Stimulated activated CD4-positive, alpha-beta T cell treated with anti-CD3 and anti-CD28 coated beads, Interleukin-4, amount 100 ng/mL, for 4 hours (primary cell): ENCODE measurements at places on chromosomes 2 and 18.
A peak's percentile ranks its signal among the peaks of the same experiment; 100 is the strongest.

- DNase-seq = no peak
Observed at GRCh38 chr2:2735041-2735440, 404.0 kb upstream of the MYT1L start.

DNA sequence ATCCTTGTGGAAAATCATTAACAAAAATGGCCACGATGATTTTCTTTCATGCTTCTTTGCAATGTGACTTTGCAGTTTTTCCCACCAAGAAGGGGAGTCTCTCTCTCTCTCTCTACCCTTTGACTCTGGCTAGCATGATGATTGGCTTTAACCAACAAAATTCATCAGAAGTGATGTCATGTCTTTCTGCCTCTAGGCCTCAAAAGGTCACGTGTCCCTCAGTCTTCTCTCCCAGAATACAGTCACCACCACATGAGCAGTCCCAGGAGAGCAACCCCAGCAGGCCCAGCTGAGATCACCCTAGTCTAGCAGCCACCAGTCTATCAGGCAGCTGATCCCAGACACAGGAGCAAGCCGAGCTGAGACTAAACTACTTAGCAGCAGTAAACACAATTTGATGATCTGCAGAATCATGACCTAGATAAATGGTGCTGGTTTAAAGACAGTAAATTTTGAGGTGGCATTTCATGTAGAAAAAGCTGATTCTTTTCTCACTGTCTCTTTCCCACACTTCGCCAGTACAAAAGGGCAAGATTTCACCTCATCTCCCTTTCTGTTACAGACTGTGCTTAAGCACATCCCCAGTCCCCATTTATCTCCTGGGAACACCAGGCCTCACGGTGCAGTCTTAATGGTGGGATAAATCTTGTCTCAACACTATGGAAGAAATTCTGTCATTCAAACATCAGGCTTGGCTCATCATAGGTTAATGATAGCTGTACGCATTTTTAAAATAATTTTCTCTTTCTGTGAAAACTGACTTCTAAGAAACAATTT is 132.7 kb downstream of the SCG2 start:
- DNase-seq = no peak

DNA sequence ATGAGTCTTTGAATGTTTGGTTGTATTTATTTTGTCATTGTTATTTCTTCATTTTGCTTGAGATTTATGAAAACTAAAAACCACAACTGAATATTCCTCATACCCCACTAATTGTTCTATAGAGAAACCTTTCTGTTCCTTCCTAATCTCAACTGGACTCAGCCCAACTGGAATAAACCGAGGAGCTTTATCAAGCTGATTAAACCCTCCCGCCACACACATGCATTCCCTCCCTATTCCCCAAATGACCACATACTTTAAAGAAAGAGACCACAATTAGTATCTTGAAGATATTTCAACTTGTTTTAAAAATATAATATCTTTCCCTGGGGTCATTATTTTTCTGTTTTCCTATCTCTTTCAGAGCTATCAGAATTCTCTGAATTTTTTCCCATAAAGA is 107.5 kb downstream of the OSR1 start:
- no peak for DNase-seq

GRCh38 chr2:235300368-235301201 is 193.3 kb upstream of the AGAP1 start:
- DNase-seq = no peak

GRCh38 chr2:170467568-170468422 is 247.3 kb upstream of the SP5 start:
- no peak for DNase-seq

- no peak for DNase-seq
Observed at GRCh38 chr18:26335571-26336487, 109.6 kb downstream of the TAF4B start.

- DNase-seq = no peak
Observed at GRCh38 chr2:74441690-74442482, at the start of gene RTKN. RTKN (minus strand) TSS chr2:74441937; CDS start chr2:74441816, 121 bp downstream.

DNA sequence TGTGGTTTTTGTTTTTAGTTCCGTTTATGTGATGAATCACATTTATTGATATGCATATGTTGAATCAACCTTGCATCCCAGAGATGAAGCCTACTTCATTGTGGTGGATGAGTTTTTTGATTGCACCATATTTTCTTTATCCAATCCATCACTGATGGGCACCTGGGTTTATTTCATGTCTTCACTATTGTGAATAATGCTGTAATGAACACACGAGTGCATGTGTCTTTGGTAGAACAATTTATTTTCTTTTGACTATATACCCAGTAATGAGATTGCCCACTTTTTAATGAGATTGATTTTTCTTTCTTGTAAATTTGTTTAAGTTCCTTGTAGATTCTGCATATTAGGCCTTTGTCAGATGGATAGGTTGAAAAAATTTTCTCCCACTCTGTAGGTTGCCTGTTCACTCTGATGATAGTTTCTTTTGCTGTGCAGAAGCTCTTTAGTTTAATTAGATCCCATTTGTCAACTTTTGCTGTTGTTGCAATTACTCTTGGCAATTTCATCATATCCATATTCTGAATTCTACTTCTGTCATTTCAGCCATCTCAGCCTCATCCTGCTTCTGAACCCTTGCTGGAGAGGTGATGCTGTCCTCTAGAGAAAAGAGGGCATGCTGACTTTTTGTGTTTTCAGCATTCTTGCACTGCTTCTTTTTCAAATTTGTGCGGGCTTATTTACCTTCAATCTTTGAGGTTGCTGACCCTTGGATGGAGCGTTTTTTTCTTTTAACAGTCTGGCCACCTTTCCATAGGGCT is 96.2 kb upstream of the CTAGE1 start:
- no peak for DNase-seq

DNA sequence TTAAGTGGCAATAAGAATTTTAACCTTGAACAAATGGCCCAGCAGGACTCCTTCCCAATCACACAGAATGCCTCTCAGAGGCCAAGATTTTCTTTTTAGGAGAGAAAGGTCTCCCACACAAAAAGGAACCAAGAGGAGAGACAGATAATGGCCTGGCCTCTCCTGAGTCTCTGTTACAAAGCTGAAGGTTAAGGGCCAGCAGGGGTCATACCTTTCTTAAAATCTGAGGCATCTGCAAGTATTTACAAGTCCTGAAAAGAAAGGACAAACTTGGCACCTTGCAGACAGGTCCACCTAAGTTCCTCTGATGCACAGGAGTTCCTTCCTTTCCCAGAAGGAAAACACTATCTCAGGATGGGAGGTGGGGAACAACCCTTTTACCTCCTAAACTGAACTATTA is 142.3 kb downstream of the TMEM163 start:
- no peak for DNase-seq

DNA sequence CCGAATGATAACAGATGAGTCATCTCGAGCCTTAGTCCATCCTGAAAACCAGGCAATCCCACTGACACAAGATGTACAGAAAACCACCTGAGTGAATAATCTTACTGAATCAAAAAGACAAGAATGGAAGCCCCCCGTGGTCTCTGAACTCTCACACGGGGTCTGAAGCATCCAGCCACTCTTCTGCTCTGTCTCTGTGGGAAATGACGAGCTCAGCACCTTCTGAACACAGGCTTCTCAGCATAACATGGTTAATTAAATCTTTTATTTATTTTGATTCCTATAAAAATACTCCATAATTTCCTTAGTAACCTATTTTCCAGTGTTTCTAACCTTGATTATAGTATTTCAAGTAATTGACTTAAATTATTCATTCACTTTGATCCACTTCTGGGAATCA is 203.7 kb downstream of the TMEM163 start:
- no peak for DNase-seq

DNA sequence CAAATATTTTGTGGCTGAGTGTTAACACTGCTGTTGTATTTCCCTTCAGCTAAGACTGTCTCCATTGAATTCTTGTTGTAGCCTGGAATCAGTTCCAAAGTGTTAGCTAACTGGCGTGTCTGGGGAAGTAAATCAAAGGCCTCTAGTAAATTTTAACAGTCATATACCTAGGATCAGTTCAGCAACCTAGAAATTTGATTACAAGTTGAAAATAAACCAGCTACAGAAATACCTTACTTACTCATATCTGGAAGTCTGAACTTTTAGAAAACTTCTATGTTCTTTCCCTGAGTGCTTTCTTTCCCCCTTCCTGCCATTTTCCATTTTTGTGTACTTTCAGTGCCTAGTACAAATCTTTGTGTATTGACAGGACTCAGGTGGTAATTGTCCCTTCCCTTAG is 396.7 kb upstream of the DCC start:
- DNase-seq = no peak

- no peak for DNase-seq
Observed at GRCh38 chr18:8928847-8929780, 173.4 kb upstream of the NDUFV2 start.

DNA sequence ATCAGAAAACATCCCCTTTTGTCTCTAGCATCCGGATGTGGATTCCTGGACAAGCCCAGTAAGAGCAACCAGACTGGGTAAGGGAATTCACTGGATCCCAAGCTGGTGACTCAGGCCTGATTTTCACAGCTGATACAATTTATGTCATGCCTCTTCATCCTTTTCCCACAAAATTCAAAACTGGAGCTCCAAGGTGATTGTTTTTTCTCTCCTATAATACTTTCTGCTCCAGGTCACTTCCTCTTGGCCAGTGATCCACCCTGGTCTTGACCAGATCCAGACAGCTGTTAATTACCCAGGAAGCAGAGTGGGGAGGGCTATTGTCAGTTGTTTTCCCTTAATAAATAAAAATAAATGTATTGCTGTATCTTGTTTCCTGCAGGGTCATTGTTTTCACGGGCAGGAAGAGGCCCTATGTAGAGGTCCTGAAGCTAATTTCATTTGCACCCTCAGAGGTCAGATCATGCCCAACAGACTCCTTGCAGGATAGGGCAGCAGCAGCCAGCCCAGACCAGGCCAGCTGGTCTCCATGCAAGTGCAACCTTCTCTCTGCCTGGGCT is 57.6 kb downstream of the EVA1A start:
- no peak for DNase-seq

GRCh38 chr2:212328712-212329496 is 209.7 kb downstream of the ERBB4 start:
- no peak for DNase-seq

DNA sequence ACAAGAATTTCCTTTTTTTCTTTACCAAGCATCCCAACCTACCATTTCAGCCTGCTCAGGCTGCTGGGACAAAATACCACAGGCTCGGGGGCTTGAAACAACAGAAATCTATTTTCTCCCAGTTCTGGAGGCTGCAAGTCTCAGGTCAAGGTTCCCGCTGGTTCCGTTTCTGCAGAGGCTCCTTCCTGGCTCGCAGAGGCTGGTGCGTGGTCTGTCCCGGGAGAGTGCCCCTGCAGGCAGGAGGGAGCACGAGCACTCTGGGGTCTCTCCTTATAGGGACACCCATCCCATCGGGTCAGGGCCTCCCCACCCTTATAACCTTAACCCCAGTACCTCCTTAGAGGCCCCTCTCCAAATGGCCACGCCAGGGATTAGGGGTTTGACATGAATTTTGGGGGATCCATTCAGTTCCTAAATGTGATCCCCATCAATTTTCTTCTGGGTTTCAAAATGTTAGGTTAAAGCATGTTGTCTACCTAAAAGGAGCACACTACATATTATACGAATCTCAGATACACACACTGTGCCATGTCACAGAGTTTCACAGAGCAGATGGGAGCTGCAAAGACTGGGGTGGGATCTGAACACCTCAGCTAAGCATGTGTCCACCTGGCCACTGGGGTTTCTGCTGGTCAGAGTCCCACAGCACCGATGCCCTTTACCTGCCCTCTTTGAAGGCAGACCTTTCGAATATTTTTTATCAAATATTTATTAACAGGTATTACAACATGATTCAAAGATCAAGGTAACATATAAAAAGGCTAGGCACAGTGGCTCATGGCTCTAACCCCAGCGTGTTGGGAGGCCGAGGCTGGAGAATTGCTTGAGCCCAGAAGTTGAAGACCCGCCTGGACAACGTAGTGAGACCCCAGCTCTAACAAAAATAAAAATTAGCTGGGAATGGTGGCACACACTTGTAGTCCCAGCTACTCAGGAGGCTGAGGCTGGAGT is 17.6 kb upstream of the ADI1 start:
- DNase-seq = no peak

DNA sequence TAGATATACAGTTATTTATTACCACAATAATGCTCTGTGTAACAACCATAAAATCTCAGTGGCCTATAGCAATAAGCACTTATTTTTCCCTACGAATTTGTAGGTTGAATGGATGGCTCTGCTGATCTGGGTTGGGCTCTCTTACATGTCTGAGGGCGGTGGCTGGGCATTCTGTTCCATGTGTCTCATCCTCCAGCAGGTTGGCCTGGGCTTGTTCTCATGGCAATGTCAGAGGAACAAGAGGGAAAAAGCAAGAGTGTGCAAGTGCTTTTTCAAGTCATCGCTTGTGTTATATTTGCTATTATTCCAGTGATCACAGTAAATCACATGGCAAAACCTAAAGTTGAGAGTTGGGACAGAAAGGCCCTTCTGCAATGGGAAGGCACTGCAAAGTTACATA is 30.4 kb upstream of the MYO3B start:
- no peak for DNase-seq

DNA sequence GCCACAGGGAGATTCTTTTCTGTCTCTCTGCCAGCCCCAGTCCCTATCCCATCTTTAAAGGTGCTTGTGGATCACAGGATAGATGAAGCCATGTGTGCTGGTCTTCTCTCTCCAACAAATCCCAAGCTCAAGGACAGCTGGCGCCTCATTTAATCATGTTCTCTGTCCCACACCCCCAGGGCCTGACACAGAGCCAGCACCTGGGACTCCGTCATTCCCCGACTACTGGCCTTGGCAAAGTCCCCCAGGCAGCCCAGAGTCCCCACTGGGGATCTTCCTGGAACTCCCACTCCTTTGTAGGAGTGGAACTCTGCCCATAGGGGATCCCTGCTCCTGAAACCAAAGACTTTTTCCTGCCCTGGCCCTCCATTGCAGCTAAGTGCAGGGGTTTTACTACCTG is 60.8 kb downstream of the MTHFD2 start:
- DNase-seq = no peak

DNA sequence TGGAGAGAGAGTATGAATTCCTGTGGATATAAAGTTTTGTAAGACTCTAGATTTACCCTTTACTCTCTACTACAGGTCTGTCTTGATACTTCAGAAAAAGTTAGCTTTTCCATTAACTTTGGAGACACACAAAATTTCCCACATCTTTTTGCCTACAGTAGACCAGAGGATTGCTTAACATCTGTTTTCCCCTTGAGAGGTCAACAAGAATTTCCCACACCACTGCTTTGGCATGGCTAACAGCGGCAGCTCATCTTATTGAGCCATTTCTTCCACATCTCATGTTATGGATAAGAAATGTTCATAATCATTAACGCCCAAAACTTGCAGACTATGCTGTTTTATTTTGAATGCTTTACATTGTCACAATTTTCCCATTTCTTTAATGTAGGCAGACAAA is 273.6 kb upstream of the RGPD4 start:
- DNase-seq = no peak

- peak; percentile 48 for DNase-seq
Observed at GRCh38 chr2:147297820-147298219, 547.0 kb upstream of the ACVR2A start.
